ENCODE measurements at places on chromosomes 12 and 14. TPM values are rescaled to one million over a fixed set of nuclear protein-coding genes. Genes with fewer than 3 reads are reported as not detected.

GRCh38 chr12:19437996-19438395 is 1.3 kb upstream of the AEBP2 start:
- H3K27ac ChIP-seq, result peak overlapping the region; percentile 17
- no peak for DNase-seq
- H3K4me3 ChIP-seq, result no peak overlapping the region
- H3K27me3 ChIP-seq, result no peaks in the 10 kb centered on the region

DNA sequence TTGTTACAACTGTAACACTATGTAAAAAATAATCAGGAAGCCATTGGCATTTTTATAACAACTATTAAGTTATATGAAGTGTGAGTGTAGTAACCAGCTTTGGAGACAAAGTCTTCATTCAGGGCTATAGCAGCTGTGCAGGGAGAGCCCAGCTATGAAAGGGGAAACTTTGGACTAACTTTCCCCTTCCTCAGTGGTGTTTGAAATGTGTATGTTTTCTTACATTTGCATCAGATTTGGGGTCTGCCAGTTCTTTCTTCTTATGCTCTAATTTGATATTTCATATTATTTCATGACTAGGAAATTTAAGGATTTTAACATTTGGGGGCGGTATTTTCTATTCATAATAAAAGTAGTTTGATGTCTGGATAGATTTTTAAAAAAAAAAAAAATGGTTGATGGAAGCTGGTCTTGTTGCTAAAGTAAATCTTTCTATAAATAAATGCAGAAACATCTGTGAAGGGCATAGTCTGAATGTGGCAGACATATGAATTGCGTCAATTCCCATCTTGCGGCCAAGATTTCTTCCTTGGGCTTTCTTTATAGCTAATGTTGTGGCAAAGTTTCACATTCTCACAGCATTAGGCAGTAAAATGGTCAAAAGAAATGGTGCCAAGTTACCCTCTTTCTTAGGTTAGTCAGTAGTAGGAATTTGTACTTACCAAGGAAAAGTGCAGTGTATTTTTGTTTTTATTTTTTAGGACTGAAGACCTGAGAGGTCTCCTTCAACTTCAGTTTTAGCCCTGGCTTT is 35.6 kb downstream of the RASSF8 start:
- H3K27ac ChIP-seq, result no peak overlapping the region
- H3K4me3 ChIP-seq, result no peak overlapping the region
- no peak for DNase-seq
- H3K4me1 ChIP-seq, result peaks cover 37% of the 10 kb centered on the region

DNA sequence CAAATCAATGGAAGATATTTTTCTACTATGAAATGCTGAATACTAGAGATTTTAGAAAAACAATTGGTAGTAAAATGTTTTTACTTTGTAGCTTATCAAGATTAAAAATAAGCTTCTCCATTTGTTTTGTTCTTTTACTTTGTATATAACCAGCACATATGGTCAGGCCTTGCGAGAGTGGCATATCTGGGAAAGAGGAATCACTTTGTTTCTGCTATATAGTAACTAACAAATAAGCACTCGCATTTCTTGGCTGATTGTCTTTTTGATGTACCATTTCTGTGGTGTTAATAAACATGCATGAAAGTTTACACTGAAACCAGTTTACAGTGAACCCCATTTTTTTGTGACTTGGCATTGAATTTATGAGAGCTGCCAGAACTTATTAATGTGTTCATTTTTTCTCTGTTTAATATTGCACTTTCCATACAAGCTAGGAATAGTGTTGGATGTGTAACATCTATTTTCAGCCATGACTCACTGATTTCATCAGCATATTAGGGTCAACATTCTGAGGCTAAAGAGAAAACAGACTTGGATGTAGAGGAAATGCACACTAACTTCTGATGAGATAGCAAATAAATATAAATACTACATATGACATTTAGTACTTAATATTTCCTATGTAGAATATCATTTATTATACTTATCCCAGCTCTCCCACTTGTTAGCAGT is 635.5 kb downstream of the KCNH5 start:
- no peaks in the 10 kb centered on the region for H3K27me3 ChIP-seq
- DNase-seq, result no peak

The CLEC2B gene
- polyA plus RNA-seq, result 5.2 TPM

DNA sequence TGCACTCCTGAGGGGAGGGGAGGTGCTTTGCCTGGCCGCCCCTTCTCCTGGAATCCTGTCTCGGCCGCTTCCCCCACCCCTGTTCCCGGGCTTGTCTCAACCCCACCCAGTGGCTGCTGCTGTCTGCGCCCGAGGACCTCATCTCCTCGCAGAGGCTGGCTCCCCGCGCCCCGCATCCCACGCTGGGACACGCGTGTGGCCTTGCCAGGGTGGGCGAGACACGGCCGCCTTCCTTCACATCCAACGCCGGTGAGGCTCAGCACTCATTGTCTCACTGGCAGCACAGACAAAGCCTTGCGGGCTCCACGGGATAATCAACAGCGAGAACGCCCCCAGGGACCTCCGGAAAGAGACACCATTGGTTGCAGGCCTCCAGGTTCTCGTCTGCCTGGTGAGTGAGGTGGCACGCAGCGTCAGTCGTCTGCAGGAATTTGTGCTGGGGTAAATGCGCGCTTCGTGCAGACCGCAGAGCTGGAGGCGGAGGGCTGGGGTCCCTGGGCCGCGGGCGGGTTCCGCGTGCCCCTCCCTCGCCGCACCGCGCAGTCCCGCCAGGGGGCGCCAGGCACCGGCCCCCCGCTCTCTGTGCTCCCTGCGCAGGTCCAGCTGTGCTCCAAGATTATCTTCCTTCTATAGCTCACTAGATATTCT is 26.8 kb downstream of the CCDC177 start:
- H3K36me3 ChIP-seq, result no peaks in the 10 kb centered on the region
- H3K27me3 ChIP-seq, result peaks cover 11% of the 10 kb centered on the region
- no peak overlapping the region for H3K4me3 ChIP-seq
- H3K27ac ChIP-seq, result no peak overlapping the region
- DNase-seq, result no peak
- H3K4me1 ChIP-seq, result no peaks in the 10 kb centered on the region

DNA sequence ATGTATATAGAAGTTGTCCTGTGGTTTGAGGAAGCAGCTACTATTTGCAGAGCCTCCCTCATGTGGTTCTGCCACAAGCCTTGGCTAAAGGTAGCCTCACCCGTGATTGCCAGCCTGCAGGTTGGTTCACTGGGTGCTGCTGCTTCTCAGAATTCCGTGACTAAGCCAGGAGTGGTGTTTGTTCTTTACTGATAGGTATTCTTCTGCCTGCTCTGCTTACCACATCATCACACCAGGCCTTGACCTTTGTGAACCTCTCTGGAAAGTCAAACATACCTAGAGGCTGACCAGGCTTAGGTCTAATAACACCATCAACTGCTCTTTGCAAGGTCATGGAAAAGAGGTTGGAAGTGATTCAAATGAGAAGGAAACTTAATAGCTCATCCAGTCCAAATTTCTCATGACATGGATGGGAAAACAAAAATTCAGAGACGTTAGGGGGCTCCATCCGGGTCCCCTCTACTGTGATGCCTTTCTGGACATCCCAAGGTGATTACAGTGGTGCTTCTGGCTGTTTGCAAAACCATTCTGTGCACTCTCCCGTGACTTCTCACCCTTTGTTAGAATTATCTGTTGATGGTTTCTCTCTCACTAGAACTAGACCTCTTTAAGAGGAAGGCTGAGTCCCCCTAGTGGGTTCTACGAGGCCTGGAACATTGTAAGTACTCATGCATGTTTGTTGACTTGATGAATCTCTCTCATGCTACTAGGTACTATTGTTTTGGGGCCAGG is 8.5 kb upstream of the SOCS2 start:
- H3K27ac ChIP-seq, result no peak overlapping the region
- DNase-seq, result no peak
- H3K4me1 ChIP-seq, result no peaks in the 10 kb centered on the region
- no peaks in the 10 kb centered on the region for H3K27me3 ChIP-seq

DNA sequence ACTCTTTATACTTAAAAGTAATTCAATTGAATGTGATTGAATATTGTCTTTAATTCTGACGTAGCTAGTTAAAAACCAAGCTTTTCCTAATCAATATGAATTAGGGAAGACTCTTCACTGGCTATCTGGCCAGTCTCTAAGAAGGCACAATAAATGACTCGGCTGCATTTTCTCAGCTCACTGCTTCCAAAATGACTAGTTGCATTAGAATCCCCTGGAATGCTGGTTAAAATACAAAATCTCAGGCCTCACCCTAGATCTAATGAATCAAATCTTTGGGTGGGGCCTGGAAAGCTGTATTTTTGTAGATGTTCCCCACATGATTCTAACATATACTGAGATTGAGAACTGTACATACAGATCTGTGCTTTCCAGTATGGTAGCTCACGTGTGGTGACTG is 242.1 kb downstream of the CHST11 start:
- no peak overlapping the region for H3K4me3 ChIP-seq
- H3K27ac ChIP-seq, result no peak overlapping the region
- no peak for DNase-seq
- H3K36me3 ChIP-seq, result peaks cover 6% of the 10 kb centered on the region
- peaks cover 25% of the 10 kb centered on the region for H3K4me1 ChIP-seq
- no peaks in the 10 kb centered on the region for H3K27me3 ChIP-seq

- no peaks in the 10 kb centered on the region for H3K27me3 ChIP-seq
- H3K36me3 ChIP-seq, result no peaks in the 10 kb centered on the region
- peaks cover 22% of the 10 kb centered on the region for H3K4me1 ChIP-seq
Measured at GRCh38 chr14:93994919-93995682, 2.0 kb upstream of the CCDC197 start.

The GALNT9 gene
- not detected for polyA plus RNA-seq

DNA sequence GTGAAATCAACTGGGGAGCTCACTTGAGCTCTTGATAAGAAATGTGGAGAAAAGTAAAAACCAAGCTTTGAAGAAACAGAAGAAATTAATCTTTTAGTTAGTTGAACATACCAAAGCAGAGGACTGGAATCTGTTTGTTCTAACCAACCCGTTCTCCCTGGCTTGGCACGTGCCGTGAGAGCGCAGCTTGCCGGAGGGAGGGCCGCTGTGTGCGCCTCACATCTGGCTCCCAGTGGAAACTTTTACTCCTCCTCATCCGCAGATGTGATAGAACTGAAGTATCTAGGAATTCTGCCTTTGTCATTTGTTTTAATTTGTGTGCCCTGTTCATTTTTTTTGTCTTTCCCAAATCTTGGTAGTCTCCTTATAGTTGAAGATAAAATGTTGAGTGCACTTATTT is 64.9 kb downstream of the DDX51 start:
- H3K27ac ChIP-seq, result peak overlapping the region; percentile 58
- no peaks in the 10 kb centered on the region for H3K27me3 ChIP-seq
- H3K4me3 ChIP-seq, result no peak overlapping the region
- no peak for DNase-seq
- H3K36me3 ChIP-seq, result peaks cover 47% of the 10 kb centered on the region

DNA sequence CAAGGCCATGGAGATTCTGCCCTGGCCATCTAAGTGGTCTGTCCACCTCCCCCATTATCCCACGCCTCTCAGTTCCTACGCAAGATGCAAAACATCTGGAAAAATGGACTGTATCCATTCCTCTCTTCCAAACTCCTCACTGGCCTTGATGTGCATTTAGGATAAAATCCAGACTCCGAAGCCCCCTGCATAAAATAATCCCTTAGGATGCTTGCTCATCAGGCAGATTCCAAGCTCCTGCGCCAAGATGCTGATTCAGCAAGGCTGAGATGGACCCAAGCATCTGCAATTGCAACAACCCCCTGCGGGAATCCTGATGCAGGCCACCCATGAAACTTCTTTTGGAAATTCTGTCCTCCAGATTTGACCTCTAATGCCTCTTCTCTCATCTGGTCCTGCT is 81.6 kb downstream of the SPRING1 start:
- no peak overlapping the region for H3K27ac ChIP-seq
- H3K4me1 ChIP-seq, result no peaks in the 10 kb centered on the region
- no peaks in the 10 kb centered on the region for H3K36me3 ChIP-seq
- no peaks in the 10 kb centered on the region for H3K27me3 ChIP-seq
- DNase-seq, result no peak
- no peak overlapping the region for H3K4me3 ChIP-seq

GRCh38 chr12:93654421-93654820 is 22.8 kb upstream of the CRADD start:
- H3K27ac ChIP-seq, result no peak overlapping the region
- no peak for DNase-seq
- no peaks in the 10 kb centered on the region for H3K36me3 ChIP-seq

The WIF1 gene
- not detected for polyA plus RNA-seq

The SLC6A13 gene
- 4.3 TPM for polyA plus RNA-seq

GRCh38 chr14:63852271-63852816 is 460 bp upstream of the SYNE2 start:
- no peaks in the 10 kb centered on the region for H3K4me1 ChIP-seq
- DNase-seq, result no peak
- peak overlapping the region; percentile 80 for H3K4me3 ChIP-seq
- peak overlapping the region; percentile 96 for H3K27ac ChIP-seq

The REC8 gene
- 2.2 TPM for polyA plus RNA-seq

DNA sequence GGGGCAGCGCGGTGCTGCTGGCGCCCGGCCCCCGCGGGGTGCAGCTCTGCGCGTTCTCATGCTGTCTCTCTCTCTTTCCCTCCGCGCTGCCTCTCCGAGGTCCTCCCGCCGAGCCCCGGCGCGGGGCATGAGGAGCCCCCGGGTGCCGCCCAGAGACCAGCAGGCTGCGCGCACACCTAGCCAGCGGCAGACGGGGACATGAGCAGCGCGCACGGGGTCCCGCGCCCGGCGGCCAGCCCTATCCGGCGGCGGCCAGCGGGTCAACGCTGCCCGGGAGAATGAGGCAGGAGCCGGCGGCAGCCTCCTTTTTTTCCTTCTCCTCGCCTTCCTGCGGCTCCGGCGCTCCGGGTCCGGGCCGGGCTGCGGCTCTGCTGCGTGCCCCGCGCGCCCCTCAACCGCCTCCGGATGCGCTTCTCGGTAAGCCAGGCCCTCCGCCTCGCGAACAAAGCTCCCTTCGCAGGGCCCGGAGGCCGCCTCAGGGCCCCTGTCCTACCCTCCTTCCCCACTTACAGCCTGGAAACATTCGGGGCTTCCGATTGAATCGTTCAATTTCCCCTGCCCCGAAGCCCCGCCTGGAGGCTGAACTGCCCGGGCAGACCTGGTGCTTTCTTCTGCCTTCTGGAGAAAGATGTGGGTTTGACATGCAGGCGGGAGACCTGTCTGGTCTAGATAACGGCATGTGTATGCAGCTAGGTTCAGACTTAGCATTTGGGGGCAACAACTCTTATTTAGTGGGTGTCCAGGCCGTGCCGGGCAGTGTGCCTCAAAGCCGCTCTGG is at the start of gene TUNAR:
TUNAR (plus strand) TSS at position 72 of the 778 bp plus-strand sequence.
- no peak within 1 kb of the TSS for H3K27ac ChIP-seq
- no peaks in the 10 kb centered on the region for H3K4me1 ChIP-seq
- H3K36me3 ChIP-seq, result no peaks in the 10 kb centered on the region
- H3K27me3 ChIP-seq, result peaks cover 45% of the 10 kb centered on the region
- DNase-seq, result no peak
- peak within 1 kb of the TSS; percentile 12 for H3K4me3 ChIP-seq

GRCh38 chr12:100858656-100859055 is 64.1 kb downstream of the ANO4 start:
- H3K4me3 ChIP-seq, result no peak overlapping the region
- no peak for DNase-seq
- H3K4me1 ChIP-seq, result no peaks in the 10 kb centered on the region
- no peaks in the 10 kb centered on the region for H3K36me3 ChIP-seq

GRCh38 chr12:13144266-13144828 is 40.9 kb upstream of the GSG1 start:
- no peak for DNase-seq
- no peaks in the 10 kb centered on the region for H3K36me3 ChIP-seq
- H3K4me1 ChIP-seq, result peaks cover 27% of the 10 kb centered on the region
- H3K4me3 ChIP-seq, result no peak overlapping the region
